Activated CD8-positive, alpha-beta memory T cell treated with anti-CD3 and anti-CD28 coated beads, Interleukin-2, amount 10 ng/mL, durations not matched to agents 7 days and 5 days (primary cell): ENCODE measurements at places on chromosomes 6 and 20. TPM values are rescaled to one million over a fixed set of nuclear protein-coding genes. Genes with fewer than 3 reads are reported as not detected.
A peak's percentile ranks its signal among the peaks of the same experiment; 100 is the strongest.

CD93 gene
- 0.54 TPM for total RNA-seq

DNA sequence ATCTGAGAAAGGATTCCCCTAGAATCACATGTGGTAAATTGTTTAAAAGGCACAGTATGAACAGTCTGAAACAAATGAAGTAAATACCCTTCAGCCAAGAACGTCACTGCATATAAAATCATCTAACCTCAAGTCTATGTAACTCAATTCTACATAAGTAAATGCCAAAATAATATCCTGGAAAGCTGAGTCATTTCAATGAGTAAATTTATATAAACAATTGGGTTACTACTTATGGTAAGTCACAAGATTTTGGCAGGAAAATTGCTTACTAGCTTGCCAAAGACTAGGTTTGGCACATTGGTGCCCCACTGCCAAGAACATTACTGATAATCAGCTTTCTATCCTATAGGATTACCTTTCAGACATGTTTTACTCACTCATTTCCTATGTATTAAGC is 8.4 kb downstream of the GMDS start:
- DNase-seq, result no peak
- H3K4me1 ChIP-seq, result peaks cover 19% of the 10 kb centered on the region
- no peaks in the 10 kb centered on the region for H3K27me3 ChIP-seq
- peaks cover 17% of the 10 kb centered on the region for H3K36me3 ChIP-seq
- no peak overlapping the region for H3K27ac ChIP-seq

DNA sequence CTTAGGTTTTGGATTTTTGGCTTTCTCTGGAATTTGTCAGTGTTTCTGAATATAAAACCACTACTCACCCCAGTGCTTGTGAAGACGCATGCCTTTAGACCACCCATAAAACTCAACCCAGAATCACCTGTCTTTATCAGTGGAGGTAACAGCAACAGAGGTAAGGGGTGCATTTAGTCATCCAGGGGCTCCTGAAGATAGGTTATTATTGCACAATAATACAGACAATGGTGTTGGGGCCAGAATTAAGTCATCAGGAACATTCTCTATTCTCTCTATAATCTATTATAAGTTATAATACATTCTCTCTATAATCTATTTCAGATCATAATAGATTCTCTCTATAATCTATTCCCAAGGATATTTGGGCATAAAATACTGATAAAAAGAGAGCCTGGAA is 100.2 kb upstream of the KCNQ5 start:
- no peak for DNase-seq
- no peaks in the 10 kb centered on the region for H3K36me3 ChIP-seq
- peaks cover 9% of the 10 kb centered on the region for H3K27me3 ChIP-seq
- H3K27ac ChIP-seq, result no peak overlapping the region

- no peak overlapping the region for H3K4me3 ChIP-seq
- H3K27ac ChIP-seq, result no peak overlapping the region
- H3K27me3 ChIP-seq, result peaks cover 2% of the 10 kb centered on the region
- no peak for DNase-seq
These were observed 119.8 kb upstream of the PDE10A start for GRCh38 chr6:165782812-165783211.

DNA sequence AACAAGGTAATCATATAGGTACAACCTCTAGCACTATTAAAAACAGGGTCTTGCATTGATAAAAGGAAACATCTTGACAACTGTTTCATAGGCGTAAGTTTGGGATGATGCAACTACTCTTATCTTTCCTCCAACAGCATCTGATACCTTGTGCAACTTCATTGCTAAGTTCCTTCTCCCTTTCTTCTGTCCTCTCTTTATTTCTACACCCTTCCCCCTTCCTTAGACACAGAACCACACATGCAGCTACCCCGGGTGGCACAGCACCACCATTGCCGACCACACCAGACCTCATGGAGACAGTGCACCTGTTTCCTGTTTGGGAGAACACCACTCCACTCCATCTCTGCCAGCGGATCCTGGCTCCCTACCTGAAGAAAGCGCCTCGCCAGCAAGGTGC is 14.4 kb downstream of the MYB start:
- H3K27ac ChIP-seq, result peak overlapping the region; percentile 4
- H3K4me1 ChIP-seq, result peaks cover 36% of the 10 kb centered on the region
- no peaks in the 10 kb centered on the region for H3K27me3 ChIP-seq
- no peak overlapping the region for H3K4me3 ChIP-seq
- peaks cover 72% of the 10 kb centered on the region for H3K36me3 ChIP-seq

DNA sequence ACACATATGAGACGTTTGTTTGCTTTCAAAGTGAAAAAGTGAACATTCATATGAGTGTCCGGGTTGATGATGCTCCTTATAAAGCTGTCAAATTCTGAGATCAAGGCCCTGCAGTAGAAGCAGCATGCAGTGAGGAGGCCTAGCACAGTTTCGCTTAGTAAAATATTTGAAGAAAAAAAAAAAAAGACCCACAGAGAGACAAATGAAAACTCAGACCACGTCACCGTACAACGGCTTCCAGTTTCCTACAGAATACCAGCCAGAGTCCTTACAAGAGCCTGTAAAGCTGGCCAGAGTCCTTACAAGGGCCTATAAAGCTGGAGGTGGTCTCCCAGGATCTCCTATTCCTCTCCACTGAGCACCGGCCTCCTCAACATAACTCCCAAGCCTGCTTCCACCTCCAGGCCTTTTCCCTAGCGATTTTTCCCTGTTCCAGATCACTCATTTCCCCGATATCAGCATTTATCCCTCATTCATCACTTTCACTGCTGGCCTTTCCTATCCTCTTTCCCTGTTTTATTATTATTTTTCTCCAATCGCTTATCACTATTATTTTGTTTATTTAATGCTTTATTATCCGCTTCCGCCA is 1.5 kb upstream of the HMGN4 start:
- peak overlapping the region; percentile 87 for H3K4me3 ChIP-seq
- peak overlapping the region; percentile 95 for H3K27ac ChIP-seq
